Hematopoietic multipotent progenitor cell treated with erythropoietin and hydrocortisone succinate and interleukin-3 and kit ligand, for 8 days (in vitro differentiated cells): ENCODE measurements at places on chromosomes 1 and 21.

GRCh38 chr1:210315529-210315928 lies 13.2 kb upstream of the HHAT start:
- no peak for DNase-seq

GRCh38 chr1:159714529-159714928 lies at the start of gene CRP:
TSS of gene CRP (minus strand) at chr1:159714589. CDS start at chr1:159714485, 104 bp downstream.
- no peak for DNase-seq

DNA sequence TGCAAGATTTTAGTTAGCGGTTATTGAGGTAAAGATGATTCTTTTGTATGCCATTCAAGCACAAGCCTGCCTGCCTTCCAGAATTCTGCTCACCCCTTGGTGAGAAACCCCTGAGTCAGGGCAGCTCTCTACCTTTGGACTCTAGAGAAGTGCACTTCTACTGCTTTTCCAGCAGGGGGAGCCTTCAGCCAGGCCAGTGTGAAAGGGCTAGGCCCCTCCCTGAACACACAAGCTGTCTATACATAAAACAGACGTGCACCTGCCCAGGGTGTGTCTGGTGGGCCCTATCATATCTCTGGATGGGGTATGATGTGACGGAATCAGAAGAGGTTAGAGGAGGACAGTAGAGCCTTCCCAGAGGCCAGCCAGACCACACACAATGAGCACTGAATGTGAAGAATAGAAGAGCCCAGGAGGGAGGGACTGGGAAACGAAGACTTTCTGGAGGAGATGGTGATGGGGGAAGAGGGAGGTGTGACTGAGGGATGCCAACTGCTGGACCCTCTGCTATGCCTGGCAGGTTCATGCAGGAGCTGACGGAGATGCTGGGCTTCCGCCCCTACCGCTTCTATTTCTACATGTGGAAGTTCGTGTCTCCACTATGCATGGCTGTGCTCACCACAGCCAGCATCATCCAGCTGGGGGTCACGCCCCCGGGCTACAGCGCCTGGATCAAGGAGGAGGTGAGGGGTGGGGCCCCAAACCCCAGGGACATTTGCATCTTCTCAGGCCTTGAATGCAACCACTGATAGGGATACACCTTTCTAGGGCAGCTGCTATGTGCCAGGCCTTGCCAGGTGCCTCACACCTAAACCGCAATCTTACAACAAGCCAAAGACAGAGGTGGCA lies 13.0 kb upstream of the KCNC4 start:
- DNase-seq, result peak; percentile 48

DNA sequence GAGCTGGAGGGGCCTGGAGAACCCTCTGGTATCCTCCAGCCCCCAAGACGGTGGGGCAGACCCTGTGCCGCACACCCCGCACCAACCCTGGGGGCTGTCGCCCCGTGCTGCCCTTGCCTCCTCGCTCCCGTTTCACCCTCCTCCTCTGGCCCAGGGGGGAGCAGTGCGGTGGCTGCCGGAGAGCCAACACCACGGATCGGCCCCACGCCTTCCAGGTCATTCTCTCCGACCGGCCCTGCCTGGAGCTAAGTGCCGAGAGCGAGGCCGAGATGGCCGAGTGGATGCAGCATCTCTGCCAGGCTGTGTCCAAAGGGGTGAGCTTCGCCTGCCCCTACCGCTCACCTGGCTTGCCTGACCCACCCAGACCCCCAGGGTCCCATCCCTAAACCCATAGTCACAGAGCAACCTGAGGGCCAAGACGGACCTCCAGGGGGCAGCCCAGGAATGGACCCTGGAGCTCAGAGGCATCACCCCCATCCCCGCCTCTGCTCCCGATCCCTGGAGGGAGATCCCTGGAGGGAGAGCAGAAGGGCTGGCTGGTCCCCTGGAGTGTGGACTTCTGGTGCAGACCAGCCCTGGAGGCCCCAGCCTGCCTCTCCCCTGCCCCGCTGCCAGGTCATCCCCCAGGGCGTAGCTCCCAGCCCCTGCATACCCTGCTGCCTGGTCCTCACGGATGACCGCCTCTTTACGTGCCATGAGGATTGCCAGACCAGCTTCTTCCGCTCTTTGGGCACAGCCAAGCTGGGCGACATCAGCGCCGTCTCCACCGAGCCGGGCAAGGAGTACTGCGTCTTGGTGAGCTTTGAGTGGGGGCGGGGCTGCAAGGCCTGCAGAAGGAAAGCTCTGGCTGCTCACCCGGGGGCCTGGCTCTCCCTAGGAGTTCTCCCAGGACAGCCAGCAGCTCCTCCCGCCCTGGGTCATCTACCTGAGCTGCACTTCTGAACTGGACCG lies 4.0 kb upstream of the SLC25A34 start:
- DNase-seq, result no peak

DNA sequence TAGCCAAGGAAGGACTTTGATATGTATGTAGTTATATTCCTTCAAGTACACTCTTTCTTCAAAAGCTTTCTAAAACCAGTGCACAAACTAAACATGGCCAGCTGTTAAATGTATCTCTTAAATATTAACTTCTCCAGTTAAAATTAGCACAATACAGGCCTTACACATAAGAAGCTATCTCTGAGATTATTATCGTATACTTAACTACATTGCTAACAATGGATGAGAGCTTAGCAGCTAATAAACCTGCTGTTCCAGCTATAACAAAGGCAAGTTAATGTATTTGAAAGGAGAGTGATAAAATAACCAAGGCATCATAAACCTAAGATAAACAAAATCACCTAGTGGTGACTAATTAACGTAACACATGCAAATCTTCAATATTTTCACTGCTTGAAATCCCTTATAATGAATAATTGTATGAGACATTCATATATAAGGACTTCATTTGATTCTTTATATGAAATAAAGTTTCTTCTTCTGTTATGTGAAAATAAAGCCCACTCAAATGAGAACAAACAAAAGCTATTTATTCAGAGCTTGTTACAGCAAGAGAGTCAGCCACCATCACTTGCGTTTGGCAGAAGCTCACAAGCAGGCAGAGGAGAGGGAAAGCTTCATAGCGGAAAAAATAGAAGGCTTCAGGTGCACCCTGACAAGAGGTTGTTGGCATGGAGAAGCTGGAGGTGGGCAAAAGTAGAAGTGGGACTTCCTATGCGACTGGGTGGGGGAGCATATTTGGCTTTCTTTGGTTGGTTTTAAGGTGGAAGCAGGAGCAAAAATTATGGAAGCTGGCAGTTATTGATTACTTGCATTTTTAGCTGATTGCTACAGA lies 274.1 kb upstream of the CHRM3 start:
- DNase-seq, result no peak

- DNase-seq, result no peak
Measured at GRCh38 chr1:110120960-110121561, 8.8 kb downstream of the UBL4B start.

DNA sequence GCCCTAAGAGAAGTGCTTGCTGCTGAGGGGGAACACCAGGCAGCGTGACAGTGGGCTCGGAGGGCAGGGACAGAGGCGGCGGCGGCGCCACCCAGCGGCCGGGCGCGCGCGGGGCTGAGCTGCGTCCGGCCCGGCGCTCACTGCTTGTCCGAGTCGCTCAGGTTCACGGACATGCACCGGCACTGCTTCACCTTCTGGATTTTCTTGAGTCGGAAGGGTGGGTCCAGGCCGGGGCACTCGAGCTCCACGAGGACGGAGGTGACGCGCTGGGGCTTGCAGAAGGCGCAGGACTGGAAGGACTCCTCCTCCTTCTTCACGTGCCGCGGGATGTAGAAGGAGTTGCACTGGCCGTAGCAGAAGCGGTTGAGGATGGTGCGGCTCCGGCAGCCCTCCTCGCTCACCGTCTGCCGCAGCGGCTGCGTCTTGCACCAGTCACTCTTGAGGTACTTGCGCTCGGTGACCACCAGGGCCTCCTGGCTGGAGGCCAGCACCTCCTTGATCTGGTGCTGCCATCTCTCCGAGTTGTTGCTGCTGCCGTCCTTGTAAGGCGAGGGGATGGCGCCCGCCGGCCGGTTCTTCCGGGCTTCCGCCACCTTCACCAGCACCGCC lies 119.0 kb downstream of the GREM2 start:
- DNase-seq, result peak; percentile 1

DNA sequence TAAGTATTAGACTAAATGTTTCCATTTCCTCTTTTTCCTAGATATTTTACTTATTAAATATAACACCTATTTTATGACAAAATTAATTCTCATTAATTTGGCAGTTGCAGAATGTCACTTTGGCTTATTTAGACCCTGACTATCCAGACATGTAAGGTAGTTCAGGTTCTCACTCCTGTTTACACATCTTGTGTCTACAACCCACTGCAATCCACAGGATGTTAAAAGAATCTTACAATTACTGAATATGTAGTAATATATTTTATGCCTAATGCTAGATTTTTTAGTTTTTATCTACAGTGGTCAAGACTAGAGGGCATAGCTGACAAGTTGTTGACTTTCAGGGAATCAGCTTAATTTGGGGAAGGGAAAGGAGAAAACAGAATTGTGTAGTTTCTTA lies 346.7 kb downstream of the USP25 start:
- DNase-seq, result no peak

DNA sequence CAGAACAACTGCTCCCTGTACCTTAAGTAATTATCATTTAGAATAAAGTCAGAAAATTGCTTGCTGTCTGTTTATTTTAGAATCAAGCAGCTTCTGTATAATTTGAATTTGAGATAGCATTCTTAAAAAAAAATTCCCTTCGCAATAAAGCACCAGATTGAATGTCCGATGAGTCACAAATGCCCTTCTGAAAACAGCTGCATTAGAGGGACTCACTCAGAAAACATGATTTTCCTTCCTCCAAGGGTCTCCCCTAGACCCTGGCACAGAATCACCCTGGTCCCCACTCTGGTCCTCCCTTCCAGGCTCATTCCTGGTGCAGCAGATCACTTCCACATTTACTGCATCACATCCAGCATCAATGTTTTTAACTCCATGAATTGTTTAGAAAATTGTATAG lies 471.1 kb upstream of the VAMP3 start:
- no peak for DNase-seq

- DNase-seq, result no peak
Measured at GRCh38 chr1:155110381-155110780, 17.3 kb upstream of the EFNA1 start.

DNA sequence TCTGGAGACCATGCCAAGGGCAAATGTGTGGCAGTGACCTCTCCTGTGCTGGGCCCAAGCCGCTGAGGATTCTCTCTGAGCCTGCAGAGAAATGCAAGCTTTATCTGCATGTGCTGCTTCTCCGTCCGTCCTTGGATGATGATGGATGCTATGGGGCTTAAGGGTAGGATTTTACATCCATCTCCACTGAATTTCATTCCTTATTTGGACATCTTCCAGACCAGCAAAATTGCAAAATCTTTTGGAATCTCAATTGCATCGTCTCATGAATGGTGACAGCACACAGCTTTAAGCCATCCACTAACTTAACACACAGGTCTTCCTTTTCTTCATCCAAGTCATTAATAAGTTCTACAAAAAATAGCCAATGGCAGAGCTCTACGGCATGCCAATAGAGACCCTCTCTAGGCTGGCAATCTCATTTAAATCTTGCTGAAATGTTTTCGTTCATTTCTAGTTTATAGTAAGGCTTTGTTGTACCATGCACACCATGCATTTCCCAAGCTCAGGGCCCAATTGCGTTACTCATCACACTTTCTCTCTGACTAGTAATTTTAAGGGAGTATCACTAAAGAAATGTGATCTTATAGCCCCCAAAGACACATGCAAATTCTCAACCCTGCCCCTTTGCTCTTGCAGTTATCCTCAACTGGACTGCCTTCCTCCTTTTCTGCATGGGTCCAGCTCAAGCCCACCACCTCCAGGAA lies 11.1 kb downstream of the BATF3 start:
- DNase-seq, result no peak

DNA sequence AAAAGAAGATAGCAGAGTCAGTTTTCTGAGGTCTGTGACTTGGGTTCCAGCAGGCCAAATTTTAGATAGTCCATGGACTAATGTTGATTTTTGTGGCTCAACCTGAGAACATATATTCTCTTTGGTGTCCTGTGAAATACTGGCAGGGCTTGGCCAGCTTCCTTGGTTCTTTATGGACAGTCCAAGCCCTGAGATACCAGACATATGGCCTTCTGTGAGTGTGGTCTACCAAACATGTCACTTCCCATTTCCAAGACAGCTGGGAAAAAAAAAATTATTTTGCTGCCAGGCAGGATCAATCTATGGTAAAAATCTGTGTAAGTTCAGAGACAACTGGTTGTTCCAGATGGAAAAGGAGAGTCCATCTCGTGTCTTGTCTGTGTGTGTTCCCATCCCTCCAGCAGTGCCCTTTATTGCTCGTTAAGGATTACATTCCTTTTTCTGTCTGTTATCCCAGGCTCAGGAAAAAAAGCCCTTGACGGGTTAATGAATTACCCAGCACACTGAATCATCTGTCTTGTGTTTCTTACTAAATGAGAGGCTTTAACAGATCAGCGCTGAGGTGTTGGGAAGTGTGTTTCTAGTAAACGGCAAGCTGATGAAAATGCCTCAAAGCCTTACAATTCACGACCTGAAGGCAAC lies 33.4 kb upstream of the XPR1 start:
- DNase-seq, result no peak

- DNase-seq, result no peak
Measured at GRCh38 chr1:81118550-81118949, 682.2 kb upstream of the ADGRL2 start.

GRCh38 chr1:190942475-190942874 lies 464.8 kb upstream of the BRINP3 start:
- DNase-seq, result no peak

DNA sequence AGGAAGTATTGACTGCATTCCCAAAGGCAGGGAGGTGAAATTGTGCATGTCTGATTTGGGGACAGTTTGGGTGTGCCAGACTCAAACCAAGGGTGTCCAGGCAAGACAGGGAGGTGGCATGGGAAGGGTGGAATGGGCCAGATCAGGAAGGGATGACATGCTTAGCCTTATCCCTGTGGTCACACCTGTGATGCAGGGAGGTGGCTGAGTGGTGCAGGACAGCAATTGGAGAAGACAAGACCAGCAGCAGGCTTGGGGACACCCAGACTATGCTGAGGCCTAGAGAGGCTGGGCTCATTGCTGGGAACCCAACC lies 4.0 kb downstream of the FOXO6 start:
- DNase-seq, result no peak

GRCh38 chr1:36606641-36607262 lies 124.0 kb upstream of the CSF3R start:
- no peak for DNase-seq

DNA sequence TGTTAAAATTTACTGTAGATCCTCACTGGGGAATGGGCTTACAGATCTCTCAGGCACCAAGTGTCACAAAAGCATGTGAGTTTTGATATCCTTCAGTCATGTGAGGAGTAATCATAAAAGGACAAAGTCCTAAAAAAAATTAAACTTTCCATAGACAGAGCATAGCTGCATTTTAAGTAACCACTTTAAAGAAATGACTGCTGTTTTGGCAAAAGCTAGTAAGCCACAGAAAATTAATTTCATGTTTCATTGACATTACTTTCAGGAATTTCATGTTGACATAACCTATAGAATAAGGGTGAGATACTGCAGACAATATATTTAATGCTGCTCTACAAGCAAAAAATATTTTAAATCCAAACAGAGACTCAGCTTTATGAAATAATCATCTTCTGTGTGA lies 156.3 kb downstream of the LYPLAL1 start:
- DNase-seq, result no peak
